ENCODE measurements at places on chromosomes 5 and 9.

DNA sequence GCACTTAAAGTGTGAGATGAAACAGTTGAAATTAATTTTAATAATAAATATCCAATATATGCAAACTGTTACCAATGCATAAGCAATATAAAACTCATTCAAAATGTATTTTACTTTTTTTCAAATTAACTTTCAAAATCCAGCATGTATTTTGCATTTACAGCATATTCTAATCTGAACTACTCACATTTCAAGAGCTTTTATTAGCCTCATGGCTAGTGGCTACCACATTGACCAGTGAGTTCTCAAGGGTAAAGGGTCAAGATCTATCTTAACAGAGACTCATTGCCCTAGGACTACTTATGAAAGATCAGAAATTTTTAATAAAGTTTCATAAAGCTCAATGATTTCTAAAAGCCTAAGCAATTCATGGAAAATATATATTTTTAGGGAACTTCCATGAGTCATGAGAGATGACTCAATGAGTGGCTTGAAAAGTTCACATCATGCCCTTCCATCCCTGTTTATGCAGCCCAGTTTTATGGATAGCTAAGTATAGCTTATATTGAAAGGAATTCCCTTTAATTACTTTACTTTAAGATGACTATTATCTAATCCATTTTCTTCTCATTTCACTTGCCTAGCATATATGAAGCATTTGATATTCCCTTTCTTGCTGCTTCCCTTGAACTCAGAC lies 608.6 kb downstream of the SLCO4C1 start:
- no peak for DNase-seq

DNA sequence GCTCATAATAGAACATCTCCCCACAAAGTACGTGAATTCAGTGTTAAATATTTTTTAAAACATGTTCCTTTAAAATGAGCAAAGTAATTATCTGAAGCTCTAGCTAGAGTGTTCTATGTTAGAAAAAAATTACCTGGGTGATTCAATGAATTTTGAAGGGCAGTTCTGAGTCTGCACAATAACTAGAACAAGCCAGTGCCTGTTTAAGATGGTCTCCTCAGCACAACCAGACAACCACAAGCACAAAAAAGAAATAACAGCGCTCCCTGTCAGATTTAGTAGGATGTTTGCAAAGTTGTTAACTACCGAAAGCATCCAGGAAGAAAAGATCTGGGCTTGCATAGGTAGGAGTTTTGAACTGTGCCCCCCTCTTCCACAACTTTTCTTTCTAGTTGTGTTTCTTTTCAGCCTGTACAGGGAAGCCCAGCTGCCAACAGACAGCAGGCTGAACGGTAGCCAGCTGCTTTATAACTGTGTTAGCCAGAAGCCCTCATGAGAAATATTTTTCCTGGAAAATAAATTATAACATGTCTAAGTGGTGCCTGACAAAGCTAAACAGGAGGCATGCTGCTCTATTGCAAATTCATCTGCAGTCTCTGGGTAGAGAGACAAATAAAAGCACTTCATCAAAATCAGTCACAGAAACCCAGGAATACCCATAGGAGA lies 1026.9 kb downstream of the MAT2B start:
- DNase-seq, result no peak

GRCh38 chr5:164818445-164818844 lies 1313.0 kb downstream of the MAT2B start:
- no peak for DNase-seq

- no peak for DNase-seq
Observed at GRCh38 chr5:34621277-34622097, 34.6 kb upstream of the RAI14 start.

- DNase-seq, result no peak
Observed at GRCh38 chr9:80690349-80690939, 998.9 kb downstream of the TLE1 start.

- peak; percentile 67 for DNase-seq
Observed at GRCh38 chr9:131677444-131678180, 62.3 kb downstream of the RAPGEF1 start.

GRCh38 chr9:87498046-87498810 lies 561 bp downstream of the DAPK1 start:
- DNase-seq, result no peak

- DNase-seq, result no peak
Observed at GRCh38 chr5:143399616-143400540, 3.6 kb downstream of the NR3C1 start.

GRCh38 chr5:148387325-148387724 lies 3.6 kb downstream of the FBXO38 start:
- DNase-seq, result no peak

GRCh38 chr9:5628183-5628529 lies 751 bp upstream of the RIC1 start:
- no peak for DNase-seq

GRCh38 chr5:53368516-53368915 lies 111.9 kb upstream of the FST start:
- DNase-seq, result no peak

DNA sequence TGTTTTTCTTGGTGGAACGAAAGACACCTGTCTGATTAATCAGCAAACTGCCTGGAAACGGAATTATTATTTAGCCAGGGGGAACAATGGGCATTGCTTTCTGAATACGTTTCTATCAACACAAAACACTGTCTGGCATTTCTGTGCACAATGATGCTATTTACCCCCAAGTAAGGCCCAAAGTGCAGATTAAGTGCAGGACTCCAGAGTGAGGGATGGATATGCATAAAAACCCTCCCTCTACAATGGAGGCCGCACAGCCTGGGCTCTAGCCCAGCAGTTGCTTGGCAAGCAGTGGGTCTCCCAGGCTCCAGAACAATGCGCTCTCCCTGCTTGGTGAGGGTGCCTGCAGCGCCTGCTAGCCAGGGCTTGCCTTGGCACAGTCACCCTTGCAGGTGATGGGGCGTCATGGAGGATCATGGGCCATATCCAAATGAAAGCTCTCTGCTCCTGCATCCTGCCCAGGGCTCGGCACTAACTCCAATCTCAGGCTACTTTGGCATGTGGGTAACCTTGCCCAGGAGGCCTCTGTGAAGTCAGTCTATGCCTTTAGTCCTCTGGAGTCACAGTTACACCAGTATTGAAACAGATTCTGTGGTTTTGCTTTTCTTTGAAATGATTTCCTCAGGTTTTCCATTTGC lies 11.5 kb upstream of the SPATA24 start:
- DNase-seq, result no peak

DNA sequence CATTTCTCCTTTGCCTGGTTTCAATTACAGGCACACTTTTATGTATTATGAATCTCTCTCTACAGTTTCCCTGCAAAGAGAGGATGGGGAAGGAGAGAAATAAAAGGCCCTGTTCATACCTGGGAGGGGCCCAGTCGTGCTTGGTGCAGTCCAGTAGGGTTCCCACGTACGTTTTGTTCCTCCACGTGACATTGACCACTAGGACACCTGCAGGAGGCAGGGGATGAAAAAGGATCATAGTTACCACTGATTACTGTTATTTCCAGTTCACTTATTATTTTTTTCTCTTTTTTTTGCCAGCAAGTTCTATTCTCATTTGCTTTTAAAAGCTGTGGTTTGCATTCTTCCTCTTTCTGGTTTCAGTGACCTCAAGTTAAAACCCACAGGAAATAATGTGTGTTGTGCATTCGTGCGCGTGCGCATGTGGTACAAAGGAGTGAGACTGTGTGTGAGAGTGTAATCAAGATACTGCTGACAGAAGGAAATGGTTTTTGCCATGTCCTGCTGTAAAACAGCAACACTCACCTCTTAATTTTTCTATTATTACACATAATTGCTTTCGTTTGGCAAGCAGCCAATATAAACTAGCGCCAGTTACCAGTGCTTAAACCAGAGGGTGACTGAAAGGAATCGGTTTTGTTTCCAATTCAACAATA lies 96.8 kb downstream of the ZNF608 start:
- DNase-seq, result peak; percentile 70

- no peak for DNase-seq
Observed at GRCh38 chr5:28234356-28234968, 1196.1 kb upstream of the CDH9 start.

DNA sequence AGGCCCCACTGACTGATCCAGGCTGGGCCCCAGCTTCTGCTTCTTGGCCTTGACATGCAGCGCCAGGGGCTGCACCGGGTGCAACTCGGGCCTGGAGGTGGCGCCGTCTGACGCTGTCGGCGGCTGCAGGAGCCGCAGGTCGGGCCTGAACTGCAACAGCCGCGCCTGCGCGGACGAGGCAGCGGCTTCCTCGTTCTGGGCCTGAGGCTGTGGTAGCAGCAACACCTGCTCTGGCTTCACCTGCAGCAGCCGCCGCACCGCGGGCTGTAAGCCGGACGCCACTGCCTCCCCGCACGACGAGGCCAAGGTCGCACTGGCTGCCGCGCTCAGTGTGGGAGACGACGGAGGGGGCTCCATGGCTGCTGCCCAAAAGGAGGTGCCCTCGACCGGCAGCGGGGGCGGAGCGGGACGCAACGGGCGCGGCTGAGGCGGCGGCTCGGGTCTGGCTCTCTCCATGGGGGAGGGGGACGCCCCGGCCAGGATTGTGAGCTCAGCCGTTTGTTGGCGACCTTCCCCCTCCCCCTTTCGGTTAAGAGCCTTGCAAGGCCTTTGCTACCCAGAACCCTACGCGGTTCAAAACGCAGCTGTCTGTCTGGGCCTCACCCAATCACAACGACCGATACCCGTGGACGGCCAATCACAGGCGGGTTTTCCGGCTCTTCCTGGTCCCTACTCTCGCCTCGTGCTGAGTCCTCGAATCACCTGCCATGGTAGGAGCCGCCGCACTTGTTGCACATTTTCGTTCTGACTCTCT lies 438 bp downstream of the SOX30 start:
- peak; percentile 14 for DNase-seq

- DNase-seq, result no peak
Observed at GRCh38 chr5:40626801-40627200, 52.9 kb upstream of the PTGER4 start.

DNA sequence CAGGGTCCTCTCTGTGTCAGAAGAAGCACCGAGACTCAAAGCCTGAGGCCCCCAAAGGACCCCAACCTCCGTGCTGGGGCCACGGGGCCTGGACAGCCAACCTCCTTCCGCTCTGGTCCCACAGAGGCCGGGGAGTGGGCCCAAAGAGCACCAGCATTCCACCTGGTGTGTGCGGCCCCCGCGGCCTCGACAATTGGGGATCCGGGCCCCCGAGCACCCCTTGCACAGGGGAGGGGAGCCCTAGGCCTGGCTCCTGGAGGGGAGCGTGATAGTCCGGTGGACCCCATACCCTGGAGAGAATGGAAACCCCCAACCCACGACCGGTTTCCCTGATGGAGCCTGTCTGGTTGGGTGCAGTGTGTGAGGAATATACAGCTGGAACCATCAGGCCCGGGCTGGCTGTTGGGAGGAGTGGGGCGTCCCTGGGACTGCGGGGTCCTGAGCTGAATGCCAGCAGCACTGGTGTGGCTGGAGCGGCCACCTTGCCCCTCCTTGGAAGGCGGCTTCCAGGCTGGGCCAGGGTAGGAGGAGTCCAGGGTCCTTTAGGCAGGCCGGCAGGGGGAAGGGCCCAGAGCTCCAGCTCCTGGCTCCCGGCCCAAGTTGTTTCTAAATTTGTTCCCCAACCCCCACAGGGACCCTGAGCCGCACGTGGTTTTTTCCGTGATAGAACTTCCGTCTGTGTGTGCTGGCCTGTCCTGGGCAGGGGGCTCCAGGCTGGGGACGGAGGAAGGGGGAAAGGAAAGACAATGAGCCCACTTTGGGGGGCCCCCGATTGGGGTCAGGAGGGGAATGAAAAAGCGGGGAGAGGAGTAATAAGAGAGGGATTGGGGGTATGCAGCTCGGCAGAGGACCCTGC lies 825 bp upstream of the TOR4A start:
- DNase-seq, result no peak

DNA sequence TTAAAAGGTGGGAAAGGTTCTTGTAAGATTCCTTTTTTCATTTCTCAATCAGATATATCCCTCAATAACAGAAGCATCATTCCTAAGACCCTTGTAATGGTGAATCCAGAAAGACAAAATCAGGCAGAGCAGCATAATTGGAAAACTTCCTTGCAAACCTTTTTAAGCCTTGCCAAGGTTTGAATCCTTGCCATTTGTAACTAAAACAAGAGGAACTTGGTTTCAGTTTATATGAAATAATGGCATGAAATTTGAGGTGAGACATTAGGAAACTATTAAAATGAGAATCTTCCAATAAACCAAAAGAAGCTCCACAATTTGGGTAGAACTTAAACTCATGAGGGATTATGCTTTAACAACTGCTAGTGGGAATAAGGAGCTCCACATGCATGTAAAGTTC lies 384.7 kb upstream of the SMC2 start:
- DNase-seq, result no peak

DNA sequence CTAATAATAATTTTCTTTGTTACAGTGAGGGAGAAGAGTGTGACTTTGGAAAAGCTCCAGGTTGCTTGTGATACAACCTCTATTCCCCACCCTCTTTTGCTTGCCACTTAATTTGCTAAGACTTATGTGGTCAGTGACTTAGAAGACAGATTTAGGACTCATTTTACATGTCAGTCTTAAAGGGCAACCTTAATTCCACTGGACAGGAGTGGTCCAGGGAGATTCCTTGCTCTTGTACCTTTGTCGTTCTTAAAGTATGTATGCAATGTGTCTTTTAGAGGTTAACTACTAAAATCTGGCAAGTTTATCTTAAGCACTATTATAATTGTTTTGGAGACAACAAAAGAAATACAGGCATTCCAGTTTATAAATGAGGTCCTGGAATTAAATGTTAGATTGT lies 20.0 kb downstream of the SLC30A5 start:
- no peak for DNase-seq

DNA sequence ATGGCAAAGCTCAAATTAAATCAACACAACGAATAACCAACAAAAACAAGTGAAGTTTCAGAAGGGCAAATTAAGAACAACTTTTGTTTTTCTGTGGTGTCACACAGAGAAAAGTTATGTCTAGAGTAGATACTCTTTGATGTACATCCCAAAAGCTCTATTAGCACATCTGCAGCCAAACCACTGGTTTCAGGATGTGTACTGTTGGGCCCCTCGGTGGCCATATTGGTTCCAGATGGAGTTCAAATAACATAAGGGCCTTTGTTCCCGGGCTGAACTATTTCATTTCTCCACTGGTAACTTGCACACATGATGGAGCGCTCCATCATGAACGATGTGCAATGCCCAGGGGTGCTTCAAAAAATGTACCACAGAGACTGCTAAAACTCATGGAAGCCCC lies 126.1 kb downstream of the SEMA5A start:
- no peak for DNase-seq

DNA sequence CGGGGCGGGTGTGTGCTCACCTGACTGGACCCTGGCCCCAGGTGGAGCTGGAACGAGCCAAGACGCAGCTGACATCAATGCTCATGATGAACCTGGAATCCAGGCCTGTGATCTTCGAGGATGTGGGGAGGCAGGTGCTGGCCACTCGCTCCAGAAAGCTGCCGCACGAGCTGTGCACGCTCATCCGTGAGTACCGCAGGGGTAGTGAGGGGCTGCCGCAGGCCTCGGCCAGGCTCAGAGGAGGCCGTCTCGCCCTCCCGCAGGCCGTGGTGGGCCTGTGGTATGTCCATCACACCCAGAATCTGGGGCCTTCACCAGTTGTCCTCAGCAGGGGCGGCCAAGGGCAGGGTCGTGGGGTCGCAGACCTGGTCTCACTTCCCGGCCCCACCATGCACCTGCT lies 11.3 kb downstream of the PMPCA start:
- no peak for DNase-seq

GRCh38 chr5:179195561-179196404 lies 135.6 kb downstream of the ZNF354C start:
- no peak for DNase-seq

Measured in NCI-H510A treated with DMSO at 0.1 percent for 48 hours (cell line).